ENCODE measurements at places on chromosomes 16 and 17. TPM values are rescaled to one million over a fixed set of nuclear protein-coding genes. Genes with fewer than 3 reads are reported as not detected.

GRCh38 chr16:48052731-48053417, 102.9 kb downstream of the ABCC12 start:
- no peak for DNase-seq

Gene ELMO3
- polyA plus RNA-seq: 1.1 TPM

- DNase-seq: no peak
Measured at GRCh38 chr16:72530434-72530833, 358.5 kb upstream of the PMFBP1 start.

Gene GJC1
- 19.8 TPM for polyA plus RNA-seq

Gene GPRC5C
- 38.7 TPM for polyA plus RNA-seq

DNA sequence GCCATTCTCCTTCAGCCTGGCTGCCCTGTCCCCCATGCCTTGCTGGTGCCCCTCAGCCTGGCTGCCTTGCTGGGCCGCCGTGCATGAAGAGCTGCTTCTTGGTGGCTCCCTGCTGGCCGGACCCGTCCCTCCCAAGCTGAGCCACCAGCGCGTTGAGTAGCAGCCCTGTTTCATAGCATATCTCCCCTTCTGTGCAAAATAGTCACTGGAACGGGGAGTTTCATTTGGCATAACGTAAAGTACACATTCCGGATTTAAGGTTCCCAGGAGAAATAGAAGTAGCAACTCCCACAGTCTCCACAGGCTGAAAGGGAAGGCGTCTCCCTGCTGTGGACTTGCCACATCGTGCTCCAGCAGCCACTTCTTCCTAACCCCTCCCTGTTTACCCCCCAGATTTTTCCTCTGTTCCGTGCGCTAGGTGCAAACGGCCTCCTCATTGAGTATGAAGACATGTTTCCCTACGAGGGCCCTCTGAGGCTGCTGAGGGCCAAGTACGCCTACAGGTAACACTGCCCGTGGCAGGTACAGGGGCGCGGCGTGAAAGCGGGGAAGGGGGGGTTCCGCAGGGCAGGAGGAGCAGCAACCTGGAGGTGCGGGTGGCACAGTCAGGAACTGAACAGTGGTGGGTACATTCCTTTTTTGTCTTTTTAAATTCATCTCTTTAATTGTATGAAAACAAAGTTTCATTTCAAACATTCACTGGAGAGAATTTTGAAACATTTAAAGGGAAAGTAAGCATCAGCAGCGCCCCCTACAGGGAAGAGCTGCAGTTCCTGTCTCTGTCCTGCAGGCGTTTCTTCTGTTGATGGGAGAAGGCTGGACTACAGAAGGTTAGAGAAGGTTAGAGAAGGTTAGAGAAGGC, 5.8 kb upstream of the OGFOD3 start:
- no peak for DNase-seq

GRCh38 chr17:47279062-47279801, 25.6 kb downstream of the ITGB3 start:
- peak; percentile 31 for DNase-seq

GRCh38 chr17:48498164-48498850, 32.5 kb downstream of the HOXB1 start:
- DNase-seq: no peak

- no peak for DNase-seq
Measured at GRCh38 chr17:78873519-78874340, 29.3 kb downstream of the CEP295NL start.

DNA sequence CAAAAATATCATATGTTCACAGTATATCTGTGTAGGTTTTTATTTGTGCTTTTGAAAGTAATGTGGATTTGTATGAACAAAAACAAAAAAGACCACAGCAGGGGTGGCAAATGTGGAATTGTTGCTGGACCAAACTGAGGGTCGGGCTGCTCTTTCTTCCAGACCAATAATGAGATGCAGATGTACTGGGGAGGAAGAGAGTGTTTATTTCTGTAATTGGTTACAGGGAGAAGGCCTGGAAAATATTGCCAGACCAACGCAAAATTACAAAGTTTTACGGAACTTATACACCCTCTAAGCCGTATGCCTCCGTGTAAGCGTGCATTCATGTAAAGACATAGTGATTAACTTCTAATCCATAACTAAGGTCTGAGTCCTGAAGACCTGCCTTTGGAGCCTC, 353.9 kb upstream of the C16orf82 start:
- DNase-seq: no peak

Gene CARHSP1
- 100 TPM for polyA plus RNA-seq

Gene KRTAP3-1
- not detected for polyA plus RNA-seq

Gene CLEC3A
- not detected for polyA plus RNA-seq

DNA sequence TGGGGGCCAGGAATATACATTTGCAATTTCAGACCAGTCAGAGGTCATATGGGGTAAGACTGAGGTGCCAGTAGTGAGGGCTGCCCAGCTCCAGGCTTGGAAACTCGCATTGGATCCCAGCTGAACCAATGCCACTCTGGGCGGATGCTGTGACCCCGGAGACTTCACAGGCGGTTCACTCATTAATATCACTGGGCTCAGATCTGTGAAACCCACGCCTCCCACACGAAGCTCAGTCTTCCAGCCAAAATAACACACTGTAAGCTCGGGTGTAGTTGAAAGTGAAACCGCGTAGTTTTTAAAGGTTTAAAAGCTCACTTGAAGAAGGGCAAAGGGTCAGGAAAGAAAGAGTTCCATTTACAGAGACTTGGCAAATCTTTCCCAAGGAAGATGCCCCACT, 254.8 kb downstream of the FOXL1 start:
- no peak for DNase-seq

- DNase-seq: no peak
Measured at GRCh38 chr17:12619459-12620199, 46.1 kb upstream of the MYOCD start.

DNA sequence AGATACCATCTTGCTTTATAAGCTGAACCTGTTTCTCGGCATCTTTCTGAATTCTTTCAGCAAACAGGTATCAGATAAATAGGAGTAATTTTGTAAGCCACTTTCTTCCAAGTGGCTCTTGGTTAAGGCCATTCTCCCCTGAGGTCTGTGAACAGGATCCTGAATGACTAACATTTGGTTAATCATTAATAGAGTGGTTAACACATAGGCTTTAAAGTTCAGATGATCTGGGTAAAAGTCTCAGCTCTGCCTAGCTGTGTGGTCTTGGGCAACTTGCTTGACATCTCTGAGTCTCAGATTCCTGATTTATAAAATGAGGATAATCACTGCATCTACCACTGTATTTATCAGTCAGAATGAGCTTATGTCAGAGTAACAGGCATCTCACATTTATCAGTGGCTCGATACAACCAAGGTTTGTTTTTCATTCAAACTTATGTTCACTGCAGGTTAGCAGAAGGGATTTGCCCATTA, 44.4 kb upstream of the ANKFN1 start:
- DNase-seq: no peak

DNA sequence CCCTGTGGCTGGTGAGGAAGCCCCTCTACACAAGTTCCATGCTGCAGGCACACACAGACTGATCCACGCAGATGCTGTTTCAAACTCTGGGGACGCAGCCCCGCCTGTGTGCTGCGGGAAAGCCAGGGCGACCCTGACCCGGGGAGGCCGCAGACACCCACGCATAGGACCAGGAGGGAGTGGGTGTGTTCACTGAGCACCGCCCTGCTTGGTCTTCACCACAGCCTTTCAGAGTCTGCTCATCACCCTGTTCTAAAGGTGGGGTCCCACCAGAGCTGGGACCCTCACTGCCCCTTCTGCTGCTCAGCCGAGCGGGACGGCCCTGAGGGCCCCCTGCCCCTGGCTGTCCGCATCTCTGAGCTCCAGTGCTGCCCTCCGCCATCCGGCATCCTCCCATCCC, 7.5 kb downstream of the TSPAN10 start:
- no peak for DNase-seq

Gene TPSD1
- 0.49 TPM for polyA plus RNA-seq

Gene SPAG7
- polyA plus RNA-seq: 90.2 TPM

DNA sequence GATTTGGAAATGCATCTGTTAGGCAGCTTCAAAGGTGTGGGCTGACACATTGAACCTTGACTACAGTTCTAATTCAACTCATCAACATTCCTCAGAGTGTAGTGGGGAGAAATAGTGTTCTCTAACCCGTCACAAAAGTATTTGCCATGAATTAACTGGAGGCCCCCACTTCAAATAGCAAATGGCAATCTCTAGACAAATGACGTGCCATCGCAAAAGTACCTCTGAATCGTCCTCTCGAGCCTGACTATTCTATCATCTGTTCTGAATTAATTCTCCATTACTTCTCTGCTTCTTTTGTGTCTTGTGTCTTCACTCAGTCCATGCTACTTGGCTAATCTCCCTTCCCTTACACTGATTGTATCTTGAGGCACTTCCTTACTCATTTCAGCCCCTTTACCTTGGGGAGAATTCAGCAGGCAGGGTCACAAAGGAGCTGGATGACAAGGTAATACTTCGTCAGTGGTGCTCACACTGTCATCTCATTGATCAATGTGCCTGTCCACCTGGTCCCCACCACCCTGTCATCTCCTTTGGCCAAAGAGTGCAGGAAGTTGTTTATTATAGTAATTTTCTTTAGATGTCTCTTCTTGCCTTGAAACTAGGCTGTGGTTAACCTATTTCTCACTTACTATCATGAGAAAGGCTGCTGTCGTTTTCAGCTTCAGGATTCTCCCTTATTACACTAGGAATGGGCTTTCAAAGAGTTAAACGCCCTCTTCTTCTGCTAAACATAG, 108.4 kb downstream of the SYCE1L start:
- DNase-seq: no peak

- DNase-seq: peak; percentile 52
Measured at GRCh38 chr17:64418506-64419339, 28.1 kb upstream of the PECAM1 start.

- DNase-seq: no peak
Measured at GRCh38 chr16:47779201-47780016, 318.3 kb downstream of the PHKB start.

DNA sequence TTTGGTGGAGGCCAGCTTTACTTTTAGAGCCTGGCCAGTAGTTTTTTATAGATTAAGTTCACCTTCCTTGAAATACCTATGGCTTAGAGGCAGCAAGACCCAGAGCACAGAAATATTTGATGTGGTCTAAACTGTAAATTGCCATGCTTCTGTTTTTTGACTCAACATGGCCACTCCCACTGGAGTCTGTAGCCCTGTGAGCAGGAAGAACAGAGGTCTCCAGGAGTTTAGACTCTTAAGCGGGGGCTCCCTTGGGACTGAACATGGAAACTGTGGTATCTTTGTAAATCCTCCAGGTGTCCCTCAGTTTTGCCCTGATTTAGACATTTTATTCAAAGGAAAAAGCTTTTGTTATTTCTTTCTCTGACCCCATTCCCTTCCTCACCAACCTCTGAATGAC, 145.6 kb downstream of the FTO start:
- no peak for DNase-seq

- DNase-seq: no peak
Measured at GRCh38 chr16:79801646-79802045, 201.1 kb upstream of the MAF start.

DNA sequence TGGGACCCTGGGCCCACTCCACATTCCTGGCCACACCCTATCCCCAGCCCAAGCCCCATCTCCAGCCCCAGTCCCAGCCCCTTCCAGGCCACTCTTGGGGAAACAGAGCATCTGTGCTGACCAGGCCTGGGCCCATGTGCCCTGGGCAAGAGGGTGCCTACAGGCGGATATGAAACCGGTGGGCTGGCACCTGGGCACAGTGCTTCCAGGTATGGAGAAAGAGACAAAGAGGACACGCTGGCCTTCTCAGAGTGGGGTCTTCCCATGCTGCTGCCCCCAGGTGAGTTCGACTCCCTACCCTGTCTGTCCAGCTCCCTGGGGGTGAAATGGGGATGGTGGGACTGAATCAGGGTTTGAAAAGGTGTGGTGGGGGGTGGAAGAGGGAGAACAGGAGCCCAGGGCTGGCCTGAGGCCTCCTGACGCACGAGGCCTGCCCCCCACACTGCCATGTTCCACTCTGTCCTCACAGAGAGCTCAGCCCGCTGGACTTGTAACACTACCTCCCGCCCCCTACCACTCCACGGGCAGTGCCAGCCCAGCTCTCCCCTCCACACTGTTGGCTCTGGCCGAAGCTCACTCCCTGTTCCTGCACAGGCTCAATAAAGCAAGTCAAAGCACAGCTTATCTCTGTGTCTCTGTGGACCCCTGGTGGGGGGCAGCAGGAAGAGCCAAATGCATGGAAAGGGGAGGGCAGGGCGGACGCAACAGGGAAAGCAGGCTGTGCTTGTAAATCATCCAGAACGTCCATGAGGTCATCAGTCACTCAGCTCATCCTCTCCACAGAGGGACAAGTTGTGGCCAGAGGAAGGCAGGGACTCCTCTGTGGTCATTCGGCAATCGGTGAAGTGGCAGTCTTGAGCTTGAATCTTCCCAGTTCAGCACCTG, 71.1 kb upstream of the TMEM97 start:
- DNase-seq: no peak

DNA sequence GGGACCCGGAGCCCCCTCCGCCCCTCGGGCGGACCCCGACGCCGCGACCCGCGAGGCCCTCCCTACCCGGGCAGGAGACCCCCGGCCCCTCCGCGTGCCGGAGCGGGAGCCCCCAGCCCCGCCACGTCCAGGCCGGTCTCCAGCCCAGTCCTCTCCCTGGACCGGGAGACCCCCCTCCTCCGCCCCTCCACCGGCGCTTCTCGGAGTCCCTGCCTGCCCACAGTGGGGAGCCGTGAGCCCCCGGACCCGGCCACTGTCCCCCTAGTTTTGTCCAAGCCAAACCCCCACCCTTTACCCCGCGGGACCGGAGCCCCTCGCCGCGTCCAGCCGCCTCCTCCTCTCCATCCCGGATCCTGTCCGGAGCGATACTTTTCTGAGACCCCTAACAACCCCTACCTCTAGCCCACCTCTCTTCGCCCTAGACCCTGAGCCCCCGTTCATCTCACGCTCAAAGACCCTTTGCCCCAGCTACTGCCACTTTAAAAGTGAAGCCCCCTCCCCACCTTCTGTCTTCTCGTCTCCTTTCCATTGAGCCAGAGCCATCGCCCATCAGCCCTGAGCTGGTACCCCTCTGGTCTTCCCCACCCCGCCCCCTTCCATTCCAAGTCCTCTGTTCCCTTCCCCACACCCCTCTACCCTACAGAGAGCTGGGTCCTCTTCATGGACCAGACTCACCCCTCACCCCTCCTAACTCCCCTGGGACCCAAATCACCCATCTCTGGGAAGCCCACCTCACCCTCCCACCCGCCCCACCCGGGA, 1.0 kb downstream of the NECAB2 start:
- no peak for DNase-seq

DNA sequence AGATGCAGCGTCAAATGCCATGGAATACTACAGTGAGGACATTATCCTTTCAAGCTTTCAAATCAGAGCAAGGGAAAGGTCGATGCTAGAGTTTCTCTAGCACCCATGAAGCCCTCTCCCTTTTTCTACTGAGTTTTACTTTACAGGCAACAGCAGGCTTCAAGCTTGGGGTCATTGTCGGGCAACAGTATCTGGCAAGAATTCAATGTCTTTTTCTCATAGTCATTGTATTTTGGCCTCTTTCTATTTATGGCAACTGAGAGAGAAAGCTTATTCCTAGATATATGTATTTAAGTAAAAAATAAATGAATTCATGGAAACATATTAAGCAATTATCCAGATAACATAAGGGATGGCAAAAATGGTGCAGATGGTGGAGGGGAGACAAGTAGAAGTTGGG, 364 bp upstream of the CETP start:
- no peak for DNase-seq

GRCh38 chr17:8003594-8004181, 1.3 kb downstream of the GUCY2D start:
- DNase-seq: no peak

Gene SP6
- polyA plus RNA-seq: 1.0 TPM

- no peak for DNase-seq
Measured at GRCh38 chr17:66143657-66144282, 48.2 kb downstream of the CEP112 start.

Gene C1QTNF1
- 3.8 TPM for polyA plus RNA-seq

Gene CACNG3
- polyA plus RNA-seq: not detected

Measured in forelimb muscle (tissue), 1 donor.